ENCODE measurements at places on chromosomes 7 and 10.
A peak's percentile ranks its signal among the peaks of the same experiment; 100 is the strongest.

DNA sequence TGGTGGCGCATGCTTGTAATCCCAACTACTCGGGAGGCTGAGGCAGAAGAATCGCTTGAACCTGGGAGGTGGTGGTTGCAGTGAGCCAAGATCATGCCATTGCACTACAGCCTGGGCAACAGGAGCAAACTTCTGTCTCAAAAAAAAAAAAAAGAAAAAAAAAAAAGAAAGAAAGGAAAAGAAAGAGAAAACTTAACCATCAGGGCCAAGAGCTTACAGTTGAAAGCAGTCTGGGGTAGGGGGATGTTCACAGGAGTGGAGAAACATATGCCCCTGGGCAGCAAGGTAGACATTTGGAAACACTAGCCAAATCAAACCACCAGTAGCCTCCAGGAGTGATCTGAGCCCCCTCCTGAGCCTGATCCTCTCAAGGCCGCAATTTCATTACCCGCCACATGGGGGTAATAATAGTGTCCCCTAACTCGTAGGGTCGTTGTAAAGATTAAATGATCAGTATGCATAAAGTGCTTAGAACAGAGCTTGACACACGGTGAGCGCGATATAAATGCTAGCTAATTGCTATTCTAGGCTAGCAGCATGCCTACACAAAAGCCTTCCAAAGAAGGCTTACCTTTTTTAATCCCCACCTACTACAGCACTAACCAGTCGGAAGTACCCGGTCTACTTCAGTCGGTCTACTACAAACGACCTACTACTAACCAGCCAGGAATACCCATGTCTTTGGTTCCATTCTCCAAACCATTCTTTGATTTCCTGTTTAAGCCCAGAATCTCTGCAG lies 274.3 kb upstream of the NEBL start:
- DNase-seq, result no peak

DNA sequence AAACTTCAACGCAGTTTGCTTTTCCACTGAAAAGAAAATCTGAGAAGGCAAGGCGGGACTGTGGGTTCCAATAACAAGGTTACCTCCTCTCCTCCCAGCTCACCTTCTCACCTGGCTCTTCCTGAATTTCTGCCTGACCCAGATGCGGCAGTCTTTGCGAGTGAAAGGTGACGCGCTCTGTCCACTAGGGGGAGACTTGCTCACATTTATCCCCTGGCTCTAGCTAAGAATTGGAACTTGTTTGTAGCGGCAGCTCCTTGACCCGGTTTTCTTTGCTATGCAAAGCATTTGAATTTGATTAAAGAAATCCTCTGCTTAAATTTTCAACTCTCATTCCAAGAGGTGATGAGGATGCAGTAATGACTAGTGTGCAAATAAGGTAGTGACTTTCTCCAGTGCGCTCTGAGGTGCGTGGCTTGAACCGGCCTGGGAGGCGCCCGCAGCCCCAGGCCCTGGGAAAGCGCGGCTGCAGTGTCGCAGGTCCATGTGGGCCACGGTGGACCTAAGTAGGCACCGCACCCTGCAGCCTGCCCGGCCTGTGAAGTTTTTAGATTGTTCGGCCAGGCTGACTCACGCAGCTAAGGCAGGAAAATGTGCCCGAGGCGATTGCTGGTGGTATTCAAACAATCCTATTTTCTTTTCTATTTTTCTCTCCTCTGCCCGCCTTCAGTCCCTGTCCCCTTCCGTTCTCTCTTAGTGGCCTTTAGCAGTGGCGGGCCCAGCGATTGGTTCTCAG lies 336.9 kb upstream of the NPSR1 start:
- DNase-seq, result no peak

- no peak for DNase-seq
These were observed 66.8 kb downstream of the ADAM12 start for GRCh38 chr10:126321440-126321839.

GRCh38 chr10:71725998-71726579 lies 6.5 kb upstream of the C10orf105 start:
- DNase-seq, result peak; percentile 68

- DNase-seq, result no peak
These were observed 14.1 kb downstream of the CCAR1 start for GRCh38 chr10:68735119-68735518.

GRCh38 chr7:103894656-103895596 lies 94.5 kb downstream of the RELN start:
- DNase-seq, result no peak

GRCh38 chr10:112790921-112791320 lies 159.1 kb upstream of the TCF7L2 start:
- no peak for DNase-seq

DNA sequence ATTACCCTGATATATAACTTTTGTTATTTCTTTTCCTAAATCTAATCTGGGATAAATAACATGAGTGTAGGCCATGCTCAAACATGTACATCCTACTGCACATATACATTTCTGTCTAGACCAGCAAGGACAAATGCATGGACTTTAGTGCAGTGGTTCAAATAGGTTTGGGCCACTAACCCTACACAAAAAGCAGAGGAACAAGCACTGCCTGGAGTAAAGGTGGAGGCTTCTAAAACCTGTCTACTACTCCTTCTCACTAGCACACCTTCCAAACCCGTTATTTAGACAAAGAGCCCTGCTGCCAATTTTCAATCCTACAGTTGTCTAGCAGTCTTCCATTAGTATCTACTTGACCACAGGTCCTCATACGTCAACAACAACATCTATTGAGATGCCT lies 34.8 kb downstream of the SGCE start:
- no peak for DNase-seq

DNA sequence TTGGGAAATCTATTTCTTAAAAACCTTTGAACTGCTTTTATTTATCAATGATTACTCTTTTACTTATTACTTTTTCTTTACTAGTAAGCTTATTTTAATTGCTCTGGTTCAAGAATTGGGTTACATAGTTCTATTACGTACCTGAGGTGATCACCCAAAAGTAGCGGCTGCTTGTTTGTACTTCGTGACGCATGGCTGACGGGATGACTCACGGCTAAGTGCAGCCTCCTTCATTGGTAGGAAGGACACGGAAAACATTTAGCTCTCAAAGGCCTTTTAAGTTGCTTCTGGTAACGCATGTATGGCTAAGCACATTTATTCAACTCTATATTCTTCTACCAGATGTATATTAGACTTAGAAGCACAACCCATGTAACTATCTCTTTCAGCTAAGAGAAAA lies 285.8 kb upstream of the SP4 start:
- no peak for DNase-seq

GRCh38 chr7:26105236-26105635 lies 46.8 kb upstream of the NFE2L3 start:
- DNase-seq, result no peak

DNA sequence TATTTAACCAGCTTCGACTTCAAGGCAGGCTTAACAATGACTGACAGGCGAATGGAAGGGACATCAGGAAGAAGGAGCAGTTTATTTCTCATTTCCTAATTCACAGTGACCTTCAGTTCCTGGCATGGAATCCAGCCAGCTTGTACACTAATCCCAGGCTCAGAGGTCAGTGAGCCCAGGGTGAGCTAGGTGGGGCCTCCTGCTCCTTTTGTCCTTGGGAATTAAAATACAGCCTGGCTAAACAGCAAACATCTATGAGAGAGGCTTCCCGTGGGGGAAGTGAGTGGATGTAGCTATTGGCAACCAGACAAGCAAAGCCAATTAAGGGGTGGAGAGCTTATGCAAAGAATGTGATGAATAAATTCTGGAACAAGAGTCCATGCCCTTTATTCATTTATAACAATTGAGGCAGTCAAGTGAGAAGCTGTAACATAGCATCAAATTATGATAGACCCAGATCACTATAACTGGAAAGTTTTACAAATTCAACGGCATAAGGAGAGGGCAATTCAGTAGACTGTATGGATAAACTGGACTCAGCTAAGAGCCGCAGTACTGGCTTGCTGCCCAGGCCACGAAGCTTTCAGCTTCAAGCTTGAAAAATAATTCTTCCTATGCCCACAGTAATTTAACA lies 57.1 kb downstream of the STK17A start:
- DNase-seq, result no peak

DNA sequence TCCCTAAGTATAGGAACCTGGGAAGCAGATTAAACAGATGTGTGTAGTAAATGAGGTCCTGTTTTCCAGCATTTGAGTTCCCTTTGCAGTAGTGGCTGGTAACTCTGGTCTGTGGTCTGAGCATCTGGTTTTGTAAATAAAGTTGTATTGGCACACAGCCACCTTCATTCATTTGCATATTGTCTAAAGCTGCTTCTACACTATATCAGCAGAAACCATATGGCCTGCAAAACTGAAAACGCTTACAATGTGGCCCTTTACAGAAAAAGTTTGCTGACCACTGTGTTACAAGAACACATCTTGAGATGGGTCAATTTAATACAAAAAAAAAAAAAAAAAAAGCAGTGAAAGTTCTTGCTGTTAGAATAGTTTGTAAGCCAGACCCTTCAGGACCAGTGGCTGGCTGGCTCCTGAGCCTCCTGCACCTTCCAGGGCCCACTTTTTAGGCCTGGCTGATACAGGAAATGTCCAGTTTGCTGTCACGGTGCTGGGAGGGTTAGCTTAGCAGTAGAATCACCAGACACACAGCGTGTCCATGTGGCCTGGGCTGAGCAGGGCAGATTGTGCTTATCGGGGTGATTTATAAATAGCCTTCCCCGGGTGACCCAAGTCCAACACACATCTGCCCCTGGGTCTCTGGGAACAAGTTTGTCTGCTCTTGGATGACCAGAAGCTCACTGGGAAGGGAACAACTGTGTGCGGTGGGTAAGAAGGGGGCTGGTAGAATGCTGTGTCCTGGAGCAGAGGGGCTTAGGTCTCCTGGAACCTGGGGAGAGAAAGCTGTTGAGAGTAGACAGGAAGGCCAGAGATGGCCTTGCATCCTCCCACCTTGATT lies 1.4 kb downstream of the C10orf71 start:
- DNase-seq, result no peak

- DNase-seq, result no peak
These were observed 21.9 kb downstream of the SND1 start for GRCh38 chr7:127673902-127674301.

DNA sequence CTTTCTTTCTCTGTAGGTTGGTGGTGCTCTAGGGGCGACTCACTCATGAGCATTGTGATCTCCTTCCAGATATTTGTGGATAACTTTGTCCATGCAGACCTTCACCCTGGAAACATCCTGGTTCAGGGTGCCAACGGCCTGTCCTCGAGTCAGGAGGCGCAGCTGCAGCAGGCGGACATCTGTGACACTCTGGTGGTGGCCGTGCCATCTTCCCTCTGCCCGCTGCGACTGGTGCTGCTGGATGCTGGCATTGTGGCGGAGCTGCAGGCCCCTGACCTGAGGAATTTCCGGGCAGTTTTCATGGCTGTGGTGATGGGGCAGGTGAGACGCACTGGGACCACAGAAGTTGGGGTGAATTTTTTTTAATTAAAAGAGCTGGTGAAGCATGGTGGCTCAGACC lies 9.6 kb upstream of the NDUFB2 start:
- no peak for DNase-seq

- DNase-seq, result no peak
These were observed 27.8 kb upstream of the PROSER2 start for GRCh38 chr10:11795101-11795920.

DNA sequence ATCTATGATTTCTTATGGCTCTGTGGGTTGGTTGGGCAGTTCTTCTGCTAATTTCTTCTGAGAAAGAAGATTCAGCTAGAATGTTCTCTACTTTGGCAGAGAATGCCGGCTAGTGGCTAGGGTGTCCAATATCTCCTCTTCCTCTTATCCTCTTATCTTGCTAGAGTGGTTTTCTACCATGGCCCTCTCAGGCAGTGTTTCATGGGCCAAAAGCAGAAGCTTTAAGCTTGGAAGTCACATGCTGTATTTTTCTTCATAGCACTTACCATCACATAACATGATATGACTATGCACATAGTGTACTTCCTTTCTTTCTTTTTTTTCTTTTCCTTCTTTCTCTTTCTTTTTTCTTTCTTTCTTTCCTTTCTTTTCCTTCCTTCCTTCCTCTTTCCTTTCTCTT lies 140.0 kb downstream of the ITGB8 start:
- DNase-seq, result no peak

- DNase-seq, result no peak
These were observed 423.8 kb downstream of the ARL4A start for GRCh38 chr7:13111230-13111629.

GRCh38 chr7:157297185-157297584 lies 39.6 kb upstream of the DNAJB6 start:
- no peak for DNase-seq

DNA sequence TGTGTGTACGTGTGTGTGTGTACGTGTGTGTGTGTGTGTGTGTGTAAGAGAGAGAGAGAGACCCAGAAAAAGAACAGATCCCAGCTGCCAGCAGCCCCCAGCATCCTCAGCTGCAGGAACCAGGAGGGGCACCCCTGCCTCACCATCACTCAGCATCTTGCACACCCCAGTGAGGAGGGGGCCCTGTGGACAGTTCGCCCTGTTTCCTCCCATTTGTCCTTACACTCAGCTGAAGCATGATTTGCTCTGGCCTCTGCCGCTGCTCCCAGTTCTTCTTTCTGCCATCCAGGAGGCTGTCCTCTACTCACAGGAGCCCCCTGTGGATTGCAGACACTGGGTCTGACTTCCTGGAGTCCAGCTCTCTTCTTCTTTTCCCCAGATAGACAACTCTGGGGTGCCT lies 9.7 kb downstream of the GPR26 start:
- no peak for DNase-seq

- no peak for DNase-seq
These were observed 227.8 kb upstream of the GRB10 start for GRCh38 chr7:51010534-51010933.

- no peak for DNase-seq
These were observed 337.5 kb upstream of the KCND2 start for GRCh38 chr7:119935418-119936025.
